ENCODE measurements at places on chromosomes 12 and 14. TPM values are rescaled to one million over a fixed set of nuclear protein-coding genes. Genes with fewer than 3 reads are reported as not detected.

GRCh38 chr14:69822456-69822855, 25.4 kb upstream of the SLC10A1 start:
- no peak for DNase-seq

DNA sequence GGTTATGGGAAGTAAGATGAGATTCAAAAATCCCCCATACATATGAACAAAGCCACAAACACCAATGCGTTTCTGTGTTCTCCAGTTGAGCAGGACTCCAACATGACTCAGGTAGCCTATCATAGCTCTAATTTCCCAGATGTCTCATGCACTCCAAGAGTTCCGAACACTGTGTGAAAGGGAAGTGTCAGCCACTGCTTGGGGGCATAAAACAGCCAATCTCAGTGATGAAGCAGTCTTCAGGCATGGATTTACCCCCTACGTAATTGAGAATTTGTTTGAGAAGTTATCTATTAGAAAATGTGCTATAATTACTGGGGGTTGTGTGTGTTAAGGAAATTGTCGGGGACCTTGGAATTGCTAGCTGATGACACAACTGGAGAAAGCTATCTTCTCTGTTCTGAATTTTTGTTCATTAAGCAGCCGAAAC, 153.9 kb upstream of the AVPR1A start:
- DNase-seq, result no peak

GRCh38 chr12:81229759-81230158, 151.9 kb downstream of the ACSS3 start:
- DNase-seq, result no peak

NANOG gene
- 0.13 TPM for polyA plus RNA-seq

ACTR10 gene
- polyA plus RNA-seq, result 66.4 TPM

PZP gene
- 0.68 TPM for polyA plus RNA-seq

CLEC9A gene
- 0.37 TPM for polyA plus RNA-seq
